ENCODE measurements at places on chromosomes 12 and 14. TPM values are rescaled to one million over a fixed set of nuclear protein-coding genes. Genes with fewer than 3 reads are reported as not detected.

The GOLGA3 gene
- 47.5 TPM for total RNA-seq

The PRR4 gene
- 8.7 TPM for total RNA-seq

The POTEG gene
- not detected for total RNA-seq

The SLC10A1 gene
- not detected for total RNA-seq

DNA sequence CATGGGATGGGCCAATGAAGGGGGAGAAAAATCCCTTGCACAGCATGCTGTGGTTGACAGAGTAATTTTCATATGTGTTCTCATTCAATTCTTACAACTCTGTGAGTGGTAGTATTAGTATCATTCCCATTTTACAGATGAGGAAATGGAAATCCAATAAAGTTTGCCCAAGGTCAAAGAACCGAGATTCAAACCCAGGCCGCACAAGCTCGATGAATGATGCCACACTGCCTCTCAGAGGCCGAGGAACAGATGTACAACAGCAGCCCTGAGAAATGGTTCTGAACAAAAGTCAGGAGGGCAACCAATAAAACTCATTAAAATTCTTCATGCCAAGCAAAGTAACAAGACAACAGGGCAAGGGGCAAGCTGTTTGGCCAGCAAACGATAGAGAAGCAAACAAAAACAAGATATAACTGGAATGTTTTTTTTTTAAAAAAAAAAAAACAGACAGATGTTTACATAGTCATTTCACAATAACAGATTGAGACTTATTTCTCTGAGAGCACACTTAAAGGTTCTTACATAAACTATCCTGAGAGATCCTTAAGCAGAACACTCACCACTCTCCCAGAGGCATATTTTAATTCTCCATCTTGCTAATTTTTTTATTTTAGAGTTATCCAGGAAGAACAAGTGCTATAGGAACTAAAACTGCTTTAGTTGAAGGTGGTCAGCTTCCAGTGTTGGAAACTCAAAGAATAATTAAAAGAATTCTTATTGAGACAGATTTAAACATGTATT lies 85.8 kb downstream of the EXOC5 start:
- no peak for DNase-seq

- DNase-seq: no peak
Measured at GRCh38 chr14:61636779-61637178, 58.5 kb upstream of the HIF1A start.

DNA sequence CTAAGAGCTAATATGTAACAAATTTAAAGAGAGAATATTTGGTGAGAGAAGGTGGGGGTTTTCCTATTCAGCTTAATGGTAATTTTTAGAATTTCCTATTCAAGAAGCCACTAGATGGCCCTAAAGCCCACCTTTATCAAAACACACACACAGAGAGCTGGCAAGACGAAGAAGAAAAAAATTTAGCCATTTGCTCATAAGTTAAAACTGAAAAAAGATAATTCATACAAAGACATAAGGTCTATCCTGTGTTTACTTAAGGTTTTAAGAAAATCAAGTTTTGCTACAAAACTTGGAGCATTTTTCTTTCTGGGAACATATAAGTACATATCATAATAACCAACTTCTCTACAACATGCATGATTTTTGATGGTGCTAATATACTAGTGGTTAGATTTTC lies 46.8 kb upstream of the PCED1B start:
- no peak for DNase-seq

- DNase-seq: no peak
Measured at GRCh38 chr12:96677363-96677762, 188.0 kb downstream of the CFAP54 start.
